ENCODE measurements at places on chromosomes 1 and 21.

DNA sequence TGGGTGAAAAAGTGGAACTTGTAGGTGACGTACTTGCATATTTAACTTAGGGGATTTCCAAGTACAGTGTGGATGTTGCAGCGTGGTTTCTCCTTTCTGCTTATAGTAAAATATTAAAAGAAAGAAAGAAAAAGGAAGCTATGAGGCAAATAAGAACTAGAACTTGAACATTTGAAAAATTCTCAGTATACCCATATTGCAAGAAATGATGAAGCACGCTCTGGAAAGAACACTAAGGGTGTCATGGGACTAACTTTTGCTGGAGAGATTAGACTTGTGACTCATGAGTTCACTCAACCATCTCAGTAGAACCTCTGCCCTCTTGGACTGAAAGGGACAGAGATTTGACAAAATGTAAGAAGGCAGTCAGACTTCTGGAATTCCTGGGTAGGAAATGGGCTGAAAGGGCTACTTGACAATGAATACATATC lies 704.5 kb upstream of the ADGRL4 start:
- H3K36me3 ChIP-seq: no peaks in the 10 kb centered on the region
- H3K27ac ChIP-seq: no peak overlapping the region
- DNase-seq: peak; percentile 38
- H3K4me3 ChIP-seq: no peak overlapping the region
- no peaks in the 10 kb centered on the region for H3K4me1 ChIP-seq

- no peaks in the 10 kb centered on the region for H3K4me1 ChIP-seq
- DNase-seq: no peak
- no peak overlapping the region for H3K4me3 ChIP-seq
- no peaks in the 10 kb centered on the region for H3K27me3 ChIP-seq
Observed at GRCh38 chr1:241542199-241542907, 10.2 kb downstream of the KMO start.

GRCh38 chr1:29233693-29234092 lies 2.6 kb upstream of the PTPRU start:
- no peak for DNase-seq
- no peaks in the 10 kb centered on the region for H3K4me1 ChIP-seq
- H3K36me3 ChIP-seq: no peaks in the 10 kb centered on the region
- H3K27me3 ChIP-seq: peaks cover 33% of the 10 kb centered on the region
- no peak overlapping the region for H3K27ac ChIP-seq
- H3K4me3 ChIP-seq: no peak overlapping the region

DNA sequence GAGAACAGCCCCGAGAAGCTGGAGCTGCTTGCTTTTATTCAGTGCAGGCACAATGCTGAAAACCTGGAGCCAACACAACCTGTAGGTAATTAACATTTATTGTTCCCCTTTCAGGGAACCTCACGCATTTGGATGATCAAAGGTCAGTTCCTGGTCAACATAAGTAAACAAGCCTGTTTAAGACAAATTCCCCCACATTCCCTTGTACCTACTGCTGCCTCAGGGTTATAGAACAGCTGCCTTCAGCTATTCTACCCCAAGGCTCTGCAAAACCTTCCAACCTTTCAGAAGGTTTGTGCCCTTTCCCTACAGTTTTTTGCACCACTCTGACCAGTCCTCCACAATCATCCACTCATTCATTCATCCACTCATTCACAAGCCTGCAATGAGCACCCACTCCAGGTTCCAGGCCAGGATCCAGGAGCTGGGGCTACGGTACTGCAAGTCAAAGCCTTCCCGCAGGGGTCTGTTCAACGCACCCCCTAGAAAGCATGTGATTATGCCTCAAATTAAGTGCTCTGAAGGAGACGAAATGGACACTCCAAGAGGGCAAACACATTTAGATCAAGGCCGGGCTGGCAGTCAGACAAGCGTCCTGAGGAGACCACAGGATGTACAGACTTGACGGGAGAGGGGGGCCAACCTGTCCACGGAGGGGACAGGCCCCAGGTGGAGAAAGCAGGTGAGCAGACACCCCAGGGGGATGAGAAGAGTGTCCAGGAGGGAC lies 683.9 kb downstream of the MATN1 start:
- no peak overlapping the region for H3K27ac ChIP-seq
- peak; percentile 26 for DNase-seq
- no peaks in the 10 kb centered on the region for H3K4me1 ChIP-seq
- no peak overlapping the region for H3K4me3 ChIP-seq

DNA sequence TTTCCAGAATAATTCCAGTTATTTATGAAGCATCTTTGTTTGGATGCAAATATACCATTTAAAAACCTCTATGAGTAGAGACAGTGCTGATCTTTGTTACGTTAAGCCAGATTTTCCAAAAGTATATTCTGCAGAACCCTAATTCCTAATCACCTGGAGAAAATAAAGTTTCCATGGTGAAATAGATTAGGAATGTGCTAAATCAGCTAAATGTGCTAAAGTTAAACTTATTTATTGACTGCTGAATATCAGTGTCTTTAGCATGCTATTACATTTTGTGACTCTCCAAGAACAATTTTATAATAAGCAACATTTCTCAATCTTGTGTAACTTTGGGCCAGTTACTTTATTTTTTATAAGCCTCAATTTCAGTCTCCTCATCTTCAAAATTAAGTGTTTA lies 196.3 kb upstream of the NFIA start:
- no peaks in the 10 kb centered on the region for H3K4me1 ChIP-seq
- H3K4me3 ChIP-seq: no peak overlapping the region
- no peak overlapping the region for H3K27ac ChIP-seq
- H3K36me3 ChIP-seq: no peaks in the 10 kb centered on the region

GRCh38 chr21:31124010-31124409 lies 85.7 kb upstream of the KRTAP19-8 start:
- DNase-seq: no peak
- H3K27me3 ChIP-seq: no peaks in the 10 kb centered on the region
- H3K4me1 ChIP-seq: no peaks in the 10 kb centered on the region
- no peak overlapping the region for H3K27ac ChIP-seq
- H3K36me3 ChIP-seq: peaks cover 2% of the 10 kb centered on the region

DNA sequence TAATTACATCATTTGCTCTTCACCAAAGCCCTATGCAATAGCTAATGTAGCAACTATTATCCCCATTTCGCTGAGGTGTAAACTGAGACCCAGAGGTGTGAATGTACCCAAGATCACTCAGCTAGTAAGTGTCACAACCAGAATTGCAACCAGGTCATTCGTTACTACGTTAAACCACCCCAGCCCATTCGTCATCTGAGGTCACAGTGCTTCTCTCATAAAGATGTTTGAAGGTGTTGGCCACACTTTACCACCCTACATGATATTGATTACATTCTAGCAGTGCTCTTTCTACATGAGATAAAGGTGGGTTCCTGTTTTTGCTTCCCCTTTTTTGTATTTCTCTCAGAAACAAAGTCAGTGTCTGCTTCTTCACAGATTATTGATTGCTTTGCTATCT lies 195.3 kb downstream of the ZBTB18 start:
- H3K36me3 ChIP-seq: no peaks in the 10 kb centered on the region
- H3K4me1 ChIP-seq: no peaks in the 10 kb centered on the region
- H3K4me3 ChIP-seq: no peak overlapping the region
- no peak for DNase-seq
- H3K27ac ChIP-seq: no peak overlapping the region

- H3K4me1 ChIP-seq: no peaks in the 10 kb centered on the region
- peaks cover 2% of the 10 kb centered on the region for H3K27me3 ChIP-seq
- no peak within 1 kb of the TSS for H3K27ac ChIP-seq
- H3K4me3 ChIP-seq: no peak within 1 kb of the TSS
- peak; percentile 79 for DNase-seq
Observed at GRCh38 chr1:169711469-169712308, at the start of gene SELL. SELL (minus strand) TSS chr1:169711620; CDS start chr1:169711498, 122 bp downstream.

DNA sequence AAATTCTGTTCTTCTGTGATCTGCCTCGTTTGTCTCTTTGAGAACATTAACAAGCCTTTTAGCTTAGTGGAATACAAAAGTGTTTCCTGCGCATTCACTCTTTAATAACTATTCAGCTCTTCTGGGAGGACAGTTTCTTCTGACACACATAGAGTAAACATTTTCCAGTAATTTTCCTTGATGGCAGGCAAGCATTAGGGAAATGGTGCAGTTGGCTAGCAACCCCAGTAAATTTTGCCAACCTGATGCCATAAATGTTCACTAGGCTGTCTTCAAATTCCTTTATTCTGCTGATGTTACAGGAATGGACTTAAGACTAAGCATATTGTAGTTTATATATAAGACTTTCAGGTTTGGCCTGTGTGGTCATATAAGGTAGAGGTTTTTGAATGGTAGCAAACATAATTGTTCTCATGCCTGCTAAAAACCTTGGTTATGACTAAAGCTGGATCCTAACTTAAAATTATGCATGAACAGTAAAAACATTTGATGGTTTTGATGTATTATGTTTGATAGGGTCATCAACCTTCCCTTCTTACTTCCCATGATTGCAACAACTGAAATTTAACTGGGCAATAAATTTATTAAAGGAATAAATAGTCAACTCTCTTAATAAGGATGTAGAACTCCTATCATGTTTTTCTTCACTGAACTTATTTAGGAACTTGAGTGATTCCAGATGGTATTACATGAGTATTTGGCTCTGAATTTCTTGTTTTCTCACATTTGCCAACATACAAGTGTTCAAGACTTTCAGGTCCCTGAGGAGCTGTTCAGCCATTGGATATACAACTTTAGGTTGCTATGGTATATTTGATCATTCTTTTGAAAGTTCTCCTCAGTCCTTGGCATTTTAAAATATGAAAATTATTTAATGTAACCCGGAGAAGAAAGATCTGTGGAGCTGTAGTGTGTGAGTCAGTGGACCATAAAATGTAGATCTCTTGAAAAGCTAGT lies 223.4 kb downstream of the FMN2 start:
- H3K27me3 ChIP-seq: no peaks in the 10 kb centered on the region
- no peak overlapping the region for H3K4me3 ChIP-seq
- H3K27ac ChIP-seq: no peak overlapping the region
- no peaks in the 10 kb centered on the region for H3K4me1 ChIP-seq

DNA sequence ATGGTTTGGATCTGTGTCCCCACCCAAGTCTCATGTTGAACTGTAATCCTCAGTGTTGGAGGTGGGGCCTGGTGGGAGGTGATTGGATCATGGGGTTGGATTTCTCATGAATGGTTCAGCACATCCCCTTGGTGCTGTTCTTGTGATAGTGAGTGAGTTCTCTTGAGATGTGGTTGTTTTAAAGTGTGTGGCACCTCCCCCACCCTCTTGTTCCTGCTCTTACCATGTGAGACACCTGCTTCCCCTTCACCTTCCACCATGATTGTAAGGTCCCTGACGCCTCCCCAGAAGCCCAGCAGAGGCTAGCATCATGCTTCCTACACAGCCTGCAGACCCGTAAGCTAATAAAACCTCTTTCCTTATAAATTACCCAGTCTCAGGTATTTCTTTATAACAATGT lies 55.8 kb downstream of the SUSD4 start:
- no peak for DNase-seq
- H3K27ac ChIP-seq: no peak overlapping the region
- no peaks in the 10 kb centered on the region for H3K27me3 ChIP-seq

- H3K27me3 ChIP-seq: no peaks in the 10 kb centered on the region
- no peak overlapping the region for H3K4me3 ChIP-seq
- DNase-seq: no peak
- no peak overlapping the region for H3K27ac ChIP-seq
- H3K4me1 ChIP-seq: no peaks in the 10 kb centered on the region
Observed at GRCh38 chr1:235035928-235036327, 92.7 kb downstream of the TOMM20 start.

DNA sequence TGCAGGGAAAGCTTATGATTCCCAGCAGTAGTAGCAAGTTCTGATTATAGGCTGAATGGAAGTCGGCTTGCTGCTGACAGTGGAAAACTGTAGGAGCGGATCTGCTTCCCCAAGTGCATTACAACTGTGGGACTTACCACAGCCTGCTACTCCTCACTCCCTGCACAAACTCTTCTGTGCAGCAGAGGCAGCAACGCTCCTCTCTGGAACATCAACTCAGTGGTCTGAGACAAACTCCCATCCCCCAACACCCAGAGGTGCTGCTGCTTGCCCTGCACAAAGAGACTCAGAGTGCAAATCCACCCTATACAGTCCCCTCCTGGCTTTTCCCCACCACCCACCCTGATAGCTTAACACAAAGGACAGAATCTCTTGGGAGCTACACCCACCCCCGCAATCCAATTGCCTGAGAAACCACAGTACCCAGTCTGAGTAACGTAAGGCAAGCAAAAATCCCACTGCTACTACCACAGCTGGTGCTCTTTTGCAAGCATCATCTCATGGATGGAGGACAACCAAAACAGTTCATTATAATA lies 1455.2 kb downstream of the AMY1C start:
- no peak overlapping the region for H3K4me3 ChIP-seq
- H3K36me3 ChIP-seq: no peaks in the 10 kb centered on the region
- H3K27me3 ChIP-seq: no peaks in the 10 kb centered on the region
- no peaks in the 10 kb centered on the region for H3K4me1 ChIP-seq
- H3K27ac ChIP-seq: no peak overlapping the region

GRCh38 chr1:201594575-201595245 lies 55.8 kb downstream of the NAV1 start:
- no peak overlapping the region for H3K4me3 ChIP-seq
- no peak for DNase-seq
- H3K4me1 ChIP-seq: no peaks in the 10 kb centered on the region

- H3K27ac ChIP-seq: no peak overlapping the region
- no peaks in the 10 kb centered on the region for H3K27me3 ChIP-seq
- no peaks in the 10 kb centered on the region for H3K36me3 ChIP-seq
- peak; percentile 85 for DNase-seq
- H3K4me3 ChIP-seq: no peak overlapping the region
Observed at GRCh38 chr1:21631944-21632887, 36.9 kb downstream of the RAP1GAP start.

DNA sequence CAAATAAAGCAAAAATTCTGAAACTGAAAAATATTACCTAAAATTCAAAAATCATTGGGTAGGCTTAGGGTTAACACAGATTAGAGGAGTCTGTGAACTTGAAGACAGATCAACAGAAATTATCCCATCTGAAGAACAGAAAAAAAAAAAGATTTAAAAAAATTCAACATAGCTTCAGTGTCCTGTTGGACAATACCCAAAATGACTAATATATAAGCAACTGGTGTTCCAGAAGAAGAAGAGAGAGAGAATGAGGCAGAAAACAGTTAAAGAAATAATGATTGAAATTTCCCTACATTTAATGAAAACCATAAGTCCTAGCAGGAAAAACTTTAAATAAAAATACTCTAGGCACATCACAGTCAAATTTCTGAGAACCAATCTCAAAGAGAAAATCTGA lies 31.5 kb downstream of the TMCO1 start:
- no peaks in the 10 kb centered on the region for H3K27me3 ChIP-seq
- peaks cover 15% of the 10 kb centered on the region for H3K36me3 ChIP-seq
- H3K4me3 ChIP-seq: no peak overlapping the region
- DNase-seq: no peak
- no peaks in the 10 kb centered on the region for H3K4me1 ChIP-seq
- H3K27ac ChIP-seq: no peak overlapping the region
